ENCODE measurements at places on chromosomes 12 and 14.

DNA sequence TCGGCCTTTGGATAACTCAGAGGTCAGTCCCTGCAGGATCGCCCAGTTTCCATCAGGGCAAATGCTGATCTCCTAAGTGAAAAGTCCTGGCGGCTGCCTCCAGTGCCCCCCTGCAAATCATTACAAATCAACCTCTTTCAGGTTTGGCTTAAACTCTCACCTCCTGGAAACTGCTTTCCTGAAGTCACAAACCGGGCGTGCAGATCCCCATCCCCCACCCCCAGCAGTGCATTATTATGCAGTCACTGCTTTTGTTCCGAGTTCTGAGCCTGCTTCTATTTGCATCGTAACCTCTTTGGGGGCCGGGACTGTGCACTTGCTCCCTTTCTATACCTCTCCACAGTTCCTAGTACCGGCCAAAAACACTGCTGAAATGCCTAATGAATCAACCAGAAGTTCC lies at the start of gene USP44:
Gene USP44, minus strand, starts transcription at position 172 of the 400 bp plus-strand sequence. CDS start 17,220 bp downstream, outside the sequence.
- DNase-seq = no peak

GRCh38 chr12:1815814-1816729 lies 4.3 kb upstream of the LRTM2 start:
- DNase-seq = no peak

DNA sequence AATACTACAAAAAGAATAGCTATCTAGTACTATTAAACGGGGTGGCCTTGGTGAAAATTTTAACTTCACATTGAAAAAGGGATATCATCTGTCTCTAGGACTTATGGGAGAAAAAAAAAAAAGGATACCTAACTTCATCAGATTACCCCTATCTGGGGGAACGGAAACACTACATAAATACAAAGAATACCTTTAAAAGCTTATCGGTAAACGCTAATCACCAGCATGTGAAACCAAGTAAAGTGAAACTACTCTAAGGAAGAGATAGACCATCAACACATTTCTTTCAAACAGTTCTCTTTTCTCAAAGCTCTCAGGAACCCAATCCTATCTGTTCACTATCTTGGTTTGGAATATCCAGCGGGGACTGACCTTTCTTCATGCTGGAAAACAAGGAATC lies 3.5 kb downstream of the KICS2 start:
- DNase-seq = no peak

DNA sequence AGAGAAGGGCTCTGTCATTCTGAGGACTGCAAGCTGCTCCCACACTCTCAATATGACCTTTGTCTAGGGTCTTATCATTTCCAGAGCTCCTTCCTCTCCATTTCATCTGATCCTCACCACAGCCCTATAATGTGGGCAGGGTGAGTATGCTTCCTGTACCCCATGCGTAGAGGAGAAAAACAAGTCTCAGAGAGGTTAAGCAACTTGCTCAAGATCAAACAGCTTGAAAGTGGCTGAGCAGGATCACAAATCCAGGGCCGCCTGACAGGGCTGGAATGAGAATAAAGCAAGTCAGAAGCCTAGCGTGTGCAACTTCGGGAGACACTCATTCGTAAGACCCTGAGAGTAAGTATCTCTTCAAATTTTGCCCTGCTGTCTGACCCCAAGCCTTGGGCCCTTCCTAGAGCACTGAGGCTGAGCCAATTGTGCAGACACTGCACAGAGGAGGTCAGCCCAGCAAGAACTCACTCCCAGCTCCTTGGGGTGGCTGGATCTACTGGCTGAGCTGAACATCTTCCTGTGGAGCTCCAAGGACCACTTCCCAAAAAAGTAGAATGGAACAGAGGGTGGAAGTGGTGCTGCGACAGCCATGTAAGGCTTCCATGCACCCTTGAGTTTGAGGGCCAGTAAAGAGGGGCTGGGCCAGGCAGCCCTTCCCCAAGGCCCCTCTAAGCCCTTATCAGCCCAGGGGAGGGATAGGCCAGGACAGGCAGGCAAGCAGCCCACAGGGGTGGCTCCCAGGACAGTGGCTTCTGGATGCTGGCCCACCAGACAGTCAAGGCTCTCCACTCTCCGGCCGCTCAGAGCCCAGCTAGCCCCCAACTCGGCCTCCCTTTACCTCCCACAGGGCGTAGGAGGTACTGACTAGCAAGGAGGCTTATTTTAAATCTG lies 10.5 kb downstream of the ZFP36L1 start:
- no peak for DNase-seq

GRCh38 chr12:68866950-68867349 lies 59.0 kb downstream of the MDM2 start:
- no peak for DNase-seq

DNA sequence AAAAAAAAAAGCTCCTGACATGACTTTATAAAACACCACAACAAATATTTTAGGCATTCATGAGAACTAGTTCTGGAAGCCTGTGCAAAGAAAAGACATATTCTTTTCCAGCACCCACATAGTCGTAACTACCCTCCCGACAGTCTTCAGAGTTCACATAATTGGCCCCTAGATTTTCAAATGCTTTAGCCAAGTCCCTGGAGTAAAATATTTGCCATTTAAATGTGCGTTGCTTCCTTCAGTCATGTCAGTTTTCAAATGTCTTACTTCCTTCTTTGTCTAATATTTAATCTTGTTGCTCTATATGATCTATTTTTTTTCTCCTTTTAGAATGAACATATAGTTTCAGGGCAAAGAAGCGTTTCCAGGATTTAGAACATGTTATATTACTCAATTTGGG lies 66.8 kb upstream of the KRAS start:
- no peak for DNase-seq

DNA sequence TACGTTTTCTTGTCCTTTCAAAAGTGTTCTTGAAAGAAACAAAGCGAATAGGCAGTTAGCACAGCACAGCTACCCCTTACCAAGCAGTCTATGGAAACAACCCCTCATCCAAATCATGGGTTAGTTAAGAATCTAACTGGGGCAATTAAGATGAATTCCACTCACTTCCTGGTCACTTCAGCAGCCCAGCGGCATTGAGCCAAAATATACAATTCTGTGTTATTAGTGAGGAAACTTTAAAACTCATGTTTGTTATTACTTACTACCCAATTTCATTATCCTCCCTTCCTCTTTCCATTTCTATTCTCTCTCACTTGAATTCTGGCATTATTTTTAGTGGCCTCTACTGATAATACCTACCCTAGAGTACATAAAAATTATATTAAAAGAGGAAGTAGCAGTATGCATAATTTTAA lies 121.4 kb downstream of the PPHLN1 start:
- no peak for DNase-seq

DNA sequence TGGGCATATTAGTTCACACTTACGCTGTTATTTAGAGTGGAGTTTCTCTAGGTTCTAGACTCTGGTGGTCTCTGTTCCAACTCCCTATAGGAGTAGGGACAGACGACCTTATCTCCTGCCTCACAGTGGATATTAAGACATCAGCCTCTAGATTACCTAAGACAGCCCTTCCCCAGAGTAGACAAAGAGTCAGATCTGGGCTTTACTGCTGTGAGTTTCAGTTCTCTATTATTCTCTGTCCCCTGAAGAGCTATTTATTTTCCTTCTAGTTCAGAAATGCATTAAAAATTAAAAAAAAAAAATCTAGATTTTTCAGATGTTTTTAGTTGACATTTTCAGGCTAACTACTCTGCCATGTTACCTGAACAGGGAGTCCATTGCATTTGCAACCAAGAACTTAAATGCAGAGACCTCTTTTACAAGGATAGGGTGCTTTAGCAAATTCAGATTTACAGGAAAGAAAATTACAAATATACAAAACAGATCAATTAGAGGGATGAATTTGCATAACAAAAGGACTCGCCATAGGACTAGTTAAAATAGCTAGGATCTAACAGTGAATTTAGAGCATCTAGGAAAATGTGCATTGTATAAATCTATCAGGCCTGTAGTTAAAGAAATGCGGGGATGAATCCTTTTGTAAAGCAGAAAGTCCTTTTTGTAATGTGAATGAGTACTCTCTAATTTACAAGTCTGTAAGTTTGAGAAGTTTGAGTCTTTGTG lies 381.4 kb downstream of the APAF1 start:
- no peak for DNase-seq

- DNase-seq = no peak
Measured at GRCh38 chr12:91072931-91073330, 15.1 kb upstream of the KERA start.

- DNase-seq = no peak
Measured at GRCh38 chr12:177980-178828, 35.8 kb downstream of the SLC6A12 start.

- no peak for DNase-seq
Measured at GRCh38 chr14:98366429-98366828, 905.6 kb downstream of the BCL11B start.

GRCh38 chr12:19215115-19215514 lies 85.6 kb downstream of the PLEKHA5 start:
- no peak for DNase-seq

DNA sequence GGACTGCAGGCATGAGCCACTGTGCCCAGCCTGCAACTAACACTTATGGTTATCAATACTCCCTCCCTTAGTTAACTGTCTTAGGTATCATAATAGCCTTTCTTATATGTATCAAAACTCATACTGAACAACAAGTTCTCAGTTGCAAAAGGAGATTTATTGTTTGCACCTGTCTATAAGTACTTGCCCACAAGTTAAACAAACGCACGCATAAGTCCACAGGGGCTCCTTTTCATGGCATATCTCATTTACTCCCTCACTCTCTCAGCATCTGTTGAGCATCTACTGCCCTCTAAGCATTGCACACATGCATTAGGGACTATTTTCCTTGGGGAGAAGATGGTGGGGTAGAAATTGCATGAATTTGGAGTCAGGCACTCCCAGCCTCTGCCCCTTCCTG lies 46.7 kb upstream of the CORO1C start:
- no peak for DNase-seq

- DNase-seq = no peak
Measured at GRCh38 chr12:3921526-3921925, 48.3 kb upstream of the PARP11 start.

- DNase-seq = no peak
Measured at GRCh38 chr14:22492622-22493542, 96.1 kb downstream of the DAD1 start.

DNA sequence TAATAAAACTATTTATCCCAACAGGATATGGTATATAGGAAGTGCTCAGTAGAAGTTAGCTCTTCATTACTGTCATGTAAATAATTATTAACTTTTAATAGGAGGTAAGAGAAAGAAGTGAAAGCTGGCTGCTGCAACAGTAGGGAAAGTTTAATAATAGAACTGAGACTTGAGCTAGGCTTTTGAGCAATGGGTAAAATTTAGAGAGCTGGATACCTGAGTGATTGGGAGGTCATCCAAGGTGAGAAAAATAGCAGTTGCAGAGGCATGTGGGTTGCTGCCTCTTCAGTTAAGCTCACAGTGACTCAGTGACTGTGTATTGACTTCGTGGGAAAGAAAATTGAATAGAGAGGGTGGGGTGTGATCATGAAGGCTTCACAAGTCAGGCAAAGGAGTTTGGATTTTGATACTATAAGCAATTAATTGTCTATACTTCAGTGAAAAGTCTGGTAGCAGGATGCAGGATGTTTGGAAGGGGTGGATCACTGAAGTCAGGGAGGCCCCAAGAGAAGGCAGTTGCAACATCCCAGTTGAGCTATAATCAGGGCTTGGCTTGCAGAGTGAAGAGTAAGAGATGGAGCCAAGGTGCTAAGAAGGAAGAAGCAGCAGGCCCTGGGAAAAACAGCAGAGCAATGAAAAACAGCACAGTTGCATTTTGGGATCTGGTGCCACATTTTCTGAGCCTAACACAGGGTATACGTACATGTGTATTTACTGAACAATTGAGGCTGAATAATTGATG lies 172.0 kb upstream of the FRMD6 start:
- DNase-seq = no peak

GRCh38 chr12:57846285-57846576 lies 298 bp downstream of the CTDSP2 start:
- DNase-seq = no peak

GRCh38 chr12:26744697-26745440 lies 88.1 kb downstream of the ITPR2 start:
- DNase-seq = no peak

DNA sequence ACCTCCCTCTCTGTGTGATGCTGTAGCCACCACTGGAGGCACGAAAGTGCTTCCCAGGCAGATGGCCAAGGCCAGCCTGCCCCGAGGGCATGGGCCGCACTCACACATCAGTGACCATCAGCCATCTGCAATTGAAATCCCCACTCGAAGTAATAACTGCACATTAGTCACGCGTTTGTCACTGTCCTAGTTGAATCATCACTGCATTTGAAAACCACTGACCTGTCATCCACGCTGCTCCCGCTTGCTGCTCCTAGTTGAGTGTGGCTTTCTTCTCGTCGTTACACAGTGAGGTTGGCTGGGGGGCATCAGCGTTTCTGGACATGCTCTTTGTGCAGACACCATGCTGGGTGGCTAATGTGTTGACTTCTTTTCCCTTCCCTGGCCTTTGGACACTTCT lies 176.1 kb downstream of the ADGRD1 start:
- no peak for DNase-seq

All from stimulated activated CD8-positive, alpha-beta memory T cell treated with anti-CD3 and anti-CD28 coated beads, Interleukin-15, amount 100 ng/mL, for 4 hours (primary cell).